Left hindlimb (tissue), 1 donor: ENCODE measurements at places on chromosomes 5 and 9.

- DNase-seq, result no peak
Observed at GRCh38 chr5:116013936-116014335, 18.3 kb upstream of the ARL14EPL start.

DNA sequence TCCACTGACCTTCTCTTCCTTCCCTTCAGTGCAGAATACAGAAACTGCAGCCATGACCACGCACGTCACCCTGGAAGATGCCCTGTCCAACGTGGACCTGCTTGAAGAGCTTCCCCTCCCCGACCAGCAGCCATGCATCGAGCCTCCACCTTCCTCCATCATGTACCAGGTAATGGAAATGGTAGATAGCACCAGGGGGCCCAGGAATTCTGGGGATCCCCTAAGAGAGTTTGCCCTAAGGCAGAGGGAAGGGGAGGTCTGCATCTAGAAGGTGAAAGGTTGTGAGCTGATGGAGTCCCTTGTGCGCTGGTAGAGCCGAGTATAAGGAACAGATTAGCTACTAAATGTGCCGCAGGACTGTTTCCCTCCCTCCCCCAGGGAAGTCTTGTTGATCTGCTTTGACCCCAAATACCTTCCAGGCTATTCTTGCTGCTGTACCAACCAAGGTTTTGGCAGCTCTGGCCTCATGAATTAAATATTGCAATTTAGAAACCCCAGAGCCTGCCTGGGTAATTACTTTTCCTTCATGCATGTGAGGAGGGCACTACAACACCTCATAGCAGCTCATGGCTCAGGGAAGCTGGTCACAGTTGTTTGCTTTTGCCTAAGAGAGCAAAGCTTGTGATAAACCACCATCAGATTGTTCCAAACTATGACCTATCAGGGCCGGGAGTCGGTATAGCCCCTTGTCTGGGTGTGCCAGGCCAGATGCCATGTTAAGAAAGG, 19.6 kb downstream of the CYFIP2 start:
- no peak for DNase-seq

- DNase-seq, result no peak
Observed at GRCh38 chr5:120544043-120544442, 79.9 kb downstream of the PRR16 start.

DNA sequence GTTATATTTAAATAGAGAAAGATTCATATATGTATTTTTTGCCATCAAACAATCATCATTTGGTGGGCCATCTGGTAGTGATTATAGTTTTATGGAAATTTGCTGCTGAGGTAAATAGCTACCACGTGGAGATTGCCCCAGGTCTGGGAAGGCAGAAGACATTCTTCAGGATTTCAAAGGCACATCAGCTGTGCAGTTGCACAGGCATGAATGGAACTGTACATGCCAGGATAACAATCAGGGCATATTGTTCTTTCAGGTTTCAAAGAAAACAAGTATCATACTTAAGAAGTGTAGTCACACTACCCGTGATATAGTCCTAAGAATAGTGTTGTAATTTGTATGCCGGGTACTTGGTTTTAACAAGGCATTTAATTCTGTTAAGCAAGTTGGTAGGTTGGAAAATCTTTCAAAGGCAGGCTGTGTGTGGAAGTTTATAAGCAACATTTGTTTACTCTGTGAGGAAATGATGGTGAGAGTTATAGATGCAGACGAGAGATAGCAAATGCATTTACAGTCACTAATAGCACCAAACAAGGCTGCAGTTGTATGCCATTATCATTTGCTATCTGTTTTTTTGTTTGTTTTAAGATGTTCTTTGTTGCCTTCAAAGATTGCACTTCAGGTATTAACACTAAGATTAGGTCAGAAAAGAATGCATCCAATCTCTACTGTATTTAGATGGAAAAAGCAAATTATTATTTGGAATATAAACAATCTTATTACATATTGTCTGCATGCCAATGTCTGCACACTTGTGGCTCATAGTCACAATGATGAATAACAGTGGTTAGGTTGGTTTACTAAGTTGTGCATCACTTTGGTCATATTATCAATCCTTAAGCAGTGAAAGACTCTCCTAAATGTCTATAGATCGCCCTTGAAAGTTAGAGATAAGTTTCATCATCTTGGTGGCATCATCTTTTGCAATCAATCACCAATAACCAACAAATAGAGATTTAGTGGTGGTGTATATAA, 55.3 kb downstream of the RPS23 start:
- DNase-seq, result no peak

DNA sequence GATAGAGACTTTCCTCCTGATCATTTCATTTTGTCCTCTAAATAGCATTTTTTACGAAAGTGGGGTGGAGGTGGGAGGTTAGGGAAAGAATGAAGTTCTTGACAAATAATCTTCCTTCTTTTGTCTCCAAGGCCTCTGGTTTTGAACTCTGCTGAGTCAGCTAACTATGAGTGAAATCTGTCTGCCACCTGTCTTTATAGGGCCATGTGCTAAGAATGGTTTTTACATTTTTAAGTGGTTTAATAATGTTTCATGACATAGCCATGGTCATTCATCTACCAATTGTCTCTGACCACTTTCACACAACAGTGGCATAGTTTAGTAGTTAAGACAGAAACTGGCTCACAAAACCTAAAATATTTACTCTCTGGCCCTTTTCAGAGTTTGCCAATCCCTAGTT, 7.6 kb downstream of the MAN2A1 start:
- no peak for DNase-seq

DNA sequence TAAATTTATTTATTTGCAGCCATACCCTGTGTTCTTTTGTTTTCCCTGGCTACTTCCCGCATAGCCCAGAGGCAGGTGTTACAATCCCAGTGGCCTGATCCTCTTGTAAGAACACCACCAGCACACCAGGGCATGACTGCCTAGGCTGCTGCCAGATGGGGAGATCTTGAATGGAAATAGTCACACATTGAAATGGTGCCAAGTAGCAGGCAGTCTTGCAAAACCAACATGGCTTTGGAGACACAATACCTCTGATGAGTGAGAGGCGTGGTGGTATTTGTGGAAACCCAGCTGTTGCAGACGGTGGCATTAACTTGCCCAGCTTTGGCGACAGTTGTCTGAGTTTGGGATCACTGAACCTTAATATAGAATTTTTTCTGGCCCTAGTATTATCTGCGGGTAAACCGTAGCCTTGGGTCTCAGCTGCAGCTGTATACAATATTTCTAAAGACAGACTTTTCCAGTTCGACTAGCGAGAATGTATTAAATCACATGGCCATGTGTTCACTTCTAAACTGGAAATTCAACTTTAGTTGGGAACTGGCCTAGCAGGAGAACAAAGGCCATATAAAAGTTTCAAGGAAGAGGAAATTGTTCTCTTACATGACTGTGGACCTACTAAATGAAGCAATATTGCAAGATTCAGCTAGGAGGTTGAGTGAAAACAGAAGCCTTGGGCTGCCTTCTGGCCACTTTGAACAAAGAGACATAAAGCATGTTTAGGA, 277.0 kb downstream of the SMARCA2 start:
- peak; percentile 42 for DNase-seq

GRCh38 chr5:14178671-14179211, 35.6 kb downstream of the TRIO start:
- DNase-seq, result no peak

GRCh38 chr5:50447941-50448340, 6.9 kb upstream of the EMB start:
- no peak for DNase-seq

DNA sequence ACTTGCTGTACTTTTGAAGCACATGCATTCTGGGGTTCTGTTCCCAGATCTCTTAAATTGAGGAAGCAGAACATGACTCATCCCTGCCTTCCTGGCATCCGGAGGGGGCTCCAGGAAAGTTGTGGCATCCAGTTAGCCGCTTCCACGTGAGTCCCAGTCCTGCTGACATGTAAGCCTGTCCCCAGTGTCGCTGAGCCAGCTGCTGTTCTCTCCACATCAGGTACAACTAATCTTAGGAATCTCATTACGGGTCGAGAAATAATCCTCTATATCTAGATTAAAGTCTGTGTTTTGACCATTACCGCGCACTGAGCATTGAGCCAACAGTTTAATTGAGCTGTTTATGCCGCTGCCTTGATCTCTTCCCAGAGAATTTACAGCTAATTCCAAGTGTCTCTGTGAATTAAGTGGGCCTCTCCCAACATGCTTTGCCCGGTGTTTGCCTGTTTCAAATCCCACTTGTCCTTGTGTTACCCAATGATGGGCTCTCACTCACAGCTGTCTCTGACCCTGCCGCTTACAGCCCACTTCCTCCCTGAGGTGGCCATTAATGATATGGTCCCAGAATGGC, 10.5 kb upstream of the SHB start:
- DNase-seq, result peak; percentile 66

- DNase-seq, result no peak
Observed at GRCh38 chr9:133603135-133603927, 5.9 kb downstream of the FAM163B start.

GRCh38 chr9:96514108-96514799, 64.3 kb downstream of the HABP4 start:
- no peak for DNase-seq

GRCh38 chr5:51398875-51399642, 15.8 kb downstream of the ISL1 start:
- DNase-seq, result no peak

DNA sequence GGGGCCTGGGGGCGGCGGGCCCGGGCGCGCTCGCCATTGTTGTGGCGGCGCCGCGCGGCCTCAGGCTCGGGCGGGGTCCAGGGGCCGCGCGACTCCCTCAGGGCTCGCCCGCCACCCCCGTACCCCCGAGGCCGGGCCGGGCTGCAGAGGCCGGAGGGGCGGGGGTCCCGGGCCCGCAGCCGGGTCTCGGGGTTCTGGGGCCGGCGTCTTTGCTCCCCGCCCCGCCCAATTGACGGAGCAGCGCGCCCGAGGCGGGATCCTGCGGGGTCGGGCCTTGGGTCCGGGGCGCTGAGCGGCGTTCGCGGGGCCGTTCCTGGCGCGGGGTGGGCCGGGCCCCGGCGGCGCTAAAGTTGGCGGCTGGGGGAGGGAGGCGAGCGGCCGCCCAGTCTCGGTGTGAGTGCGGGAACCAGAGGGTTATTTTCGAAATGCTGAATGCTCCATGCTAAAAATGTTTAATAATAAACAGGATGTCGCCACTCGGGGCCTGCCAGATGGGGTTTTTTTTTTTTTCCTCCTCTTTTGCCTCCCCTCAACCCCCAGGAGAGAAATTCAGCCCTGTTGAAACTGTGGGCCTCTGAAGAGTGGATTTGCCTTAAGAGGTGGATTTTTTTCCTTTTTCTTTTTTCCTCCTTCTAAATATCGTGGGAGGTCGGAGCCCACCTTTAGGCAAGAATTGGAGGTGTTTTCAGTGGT, 724 bp downstream of the PRRC2B start:
- peak; percentile 60 for DNase-seq

DNA sequence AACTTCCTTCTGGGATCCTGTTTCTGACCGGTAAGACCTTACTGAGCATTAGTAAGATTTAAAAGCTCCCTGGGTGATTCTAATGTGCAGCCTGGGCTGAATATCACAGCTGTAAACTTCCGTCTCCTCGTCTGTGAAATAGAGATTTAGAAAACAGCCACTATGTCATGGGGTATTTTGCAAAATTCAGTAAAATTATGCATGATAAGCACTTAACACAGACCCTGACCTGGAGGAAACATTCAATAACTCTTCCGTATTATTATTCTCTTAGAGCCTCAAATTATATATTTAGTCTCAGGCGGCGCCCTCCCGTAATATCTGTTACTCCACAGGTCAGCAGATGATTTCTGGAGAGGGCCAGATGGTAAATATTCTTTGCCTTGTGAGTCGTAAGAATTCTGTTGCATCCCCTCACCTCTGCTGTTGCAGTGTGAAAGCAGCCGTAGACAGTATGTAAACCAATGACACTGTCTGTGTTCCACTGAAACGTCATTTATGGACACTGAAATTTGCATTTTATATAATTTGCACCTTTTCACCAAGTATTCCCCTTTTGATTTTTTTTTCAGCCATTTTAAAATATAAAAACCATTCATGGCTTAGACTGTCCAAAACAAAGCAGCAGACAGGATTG, 39.2 kb upstream of the RARS1 start:
- no peak for DNase-seq

DNA sequence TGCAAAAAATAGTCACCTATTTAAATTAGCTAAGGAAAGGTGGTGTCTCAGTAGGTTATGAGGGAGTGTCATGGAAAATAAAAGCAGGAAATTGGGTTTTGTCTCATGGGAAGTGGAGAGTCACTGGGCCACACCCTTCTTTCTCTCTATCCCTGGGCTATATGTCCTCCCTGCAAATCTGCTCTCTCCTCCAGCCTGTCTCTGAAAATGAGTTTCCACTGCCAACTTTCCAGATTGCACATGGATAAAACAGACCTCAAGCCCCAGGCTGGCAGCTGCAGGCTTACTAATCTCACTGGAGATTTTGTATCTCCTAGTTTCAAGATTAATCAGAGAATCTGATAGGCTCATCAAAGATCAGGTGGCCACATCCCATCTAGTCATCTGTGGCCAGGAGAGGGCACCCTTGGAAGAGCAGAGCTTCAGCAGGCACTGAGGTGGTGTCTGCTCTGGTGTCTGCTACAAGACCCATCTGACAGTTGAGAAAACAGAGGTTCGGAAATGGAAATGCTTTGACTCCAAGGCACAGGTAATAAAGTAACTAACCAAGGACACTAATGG, 178.9 kb downstream of the MSX2 start:
- no peak for DNase-seq

DNA sequence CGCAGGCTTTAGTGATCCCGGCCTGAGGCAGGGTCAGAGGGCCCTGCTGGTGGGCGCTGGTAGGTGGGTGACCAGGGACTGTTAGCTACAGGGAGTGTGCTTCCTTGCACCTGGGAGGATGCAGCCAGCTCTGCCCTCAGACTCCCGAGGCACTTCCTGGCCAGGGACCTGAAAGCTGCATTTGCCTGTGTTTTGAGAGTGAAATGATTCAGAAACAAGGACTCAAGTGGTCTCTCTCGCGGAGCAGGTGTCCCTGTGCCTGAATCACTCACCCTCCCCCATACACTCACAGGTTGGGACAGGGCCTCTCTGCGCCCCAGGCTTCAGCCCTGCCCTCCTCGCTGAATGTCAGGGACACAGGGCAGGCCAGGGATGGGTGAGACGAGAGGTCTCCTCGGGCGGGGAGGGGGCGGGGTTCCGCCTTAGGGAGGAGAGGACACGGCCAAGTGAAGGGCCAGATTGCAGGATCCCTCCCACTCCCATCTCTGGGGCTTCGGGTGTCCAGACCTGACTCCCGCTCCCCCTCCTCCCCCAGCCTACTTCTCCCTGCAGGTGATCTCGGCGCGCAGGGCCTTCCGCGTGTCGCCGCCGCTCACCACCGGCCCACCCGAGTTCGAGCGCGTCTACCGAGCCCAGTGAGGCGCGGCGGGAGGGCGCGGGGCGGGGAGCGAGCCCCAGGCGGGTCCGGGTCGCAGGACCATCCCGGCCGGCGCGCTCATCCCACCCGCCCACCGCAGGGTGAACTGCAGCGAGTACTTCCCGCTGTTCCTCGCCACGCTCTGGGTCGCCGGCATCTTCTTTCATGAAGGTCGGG, 1.5 kb downstream of the LTC4S start:
- peak; percentile 45 for DNase-seq
